NCI-H2171 treated with DMSO at 0.1 percent for 48 hours (cell line): ENCODE measurements at places on chromosomes 5 and 9.

GRCh38 chr5:173187054-173187743 is 42.9 kb downstream of the BNIP1 start:
- DNase-seq = peak; percentile 1

- DNase-seq = no peak
These were observed 146.5 kb downstream of the SYK start for GRCh38 chr9:90948156-90948555.

DNA sequence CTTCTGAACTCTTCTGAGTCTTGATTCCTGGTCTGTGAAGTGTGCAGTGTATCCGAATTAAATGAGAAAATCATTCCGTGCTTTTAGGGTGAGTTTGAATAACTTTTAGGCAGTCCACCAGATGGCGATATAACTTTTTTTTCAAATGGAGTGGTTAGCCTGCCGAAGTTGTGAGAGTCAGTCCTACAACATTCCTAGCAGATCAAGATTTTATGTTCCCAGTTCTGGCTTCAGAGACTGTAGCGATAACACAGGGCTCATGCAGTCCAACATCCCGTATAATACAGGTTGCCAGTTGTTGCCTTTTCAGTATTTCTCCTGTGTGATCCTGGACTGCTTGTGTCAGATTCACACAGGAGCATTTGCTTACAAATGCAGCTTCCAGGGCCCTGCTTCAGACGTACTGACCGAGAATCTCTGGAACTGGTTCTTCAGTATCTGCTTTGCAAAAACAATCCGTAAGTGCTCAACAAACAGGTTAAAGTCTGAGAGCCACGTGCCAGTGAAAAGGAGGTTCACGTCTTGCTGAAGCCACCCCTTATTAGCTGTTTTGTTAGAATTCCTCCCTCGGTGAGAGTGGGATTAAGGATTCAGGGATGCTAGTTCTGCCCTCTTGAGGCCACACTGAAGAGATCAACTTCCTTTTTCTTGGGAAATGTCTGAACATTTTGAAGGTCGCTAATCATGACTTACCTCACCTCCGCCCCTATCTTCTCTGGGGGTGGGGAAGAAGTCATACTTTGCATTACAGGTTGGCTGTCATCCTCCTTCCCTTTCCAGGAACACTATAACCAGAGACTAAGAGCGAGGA is 22.8 kb downstream of the SMIM3 start:
- peak; percentile 38 for DNase-seq

- peak; percentile 20 for DNase-seq
These were observed 2.8 kb downstream of the CDH10 start for GRCh38 chr5:24642022-24642421.

DNA sequence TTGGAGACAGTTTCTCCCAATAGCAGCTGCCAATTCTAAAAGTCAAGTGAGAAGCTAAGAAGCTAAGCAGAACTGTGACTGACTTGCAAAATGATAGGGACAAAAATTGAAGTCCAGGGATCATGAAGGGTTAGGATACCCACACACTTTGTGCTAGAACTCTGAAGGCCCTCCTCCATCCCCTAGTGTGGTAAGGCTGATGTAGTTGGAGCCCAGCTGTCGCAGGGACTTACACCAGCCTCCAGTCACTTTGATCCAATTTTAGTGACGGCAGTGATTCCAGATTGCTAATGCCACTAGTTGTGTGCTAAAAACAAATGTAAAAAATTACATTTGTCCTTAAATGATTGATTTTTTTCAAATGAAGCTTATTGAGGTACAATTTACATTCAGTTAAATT is 742.7 kb upstream of the ZNF608 start:
- DNase-seq = no peak

- DNase-seq = no peak
These were observed 678 bp downstream of the SLC26A2 start for GRCh38 chr5:149961186-149961685.

GRCh38 chr5:148911386-148911785 is 85.0 kb downstream of the ADRB2 start:
- DNase-seq = no peak

- no peak for DNase-seq
These were observed 24.7 kb upstream of the LMNB1 start for GRCh38 chr5:126752081-126752785.

DNA sequence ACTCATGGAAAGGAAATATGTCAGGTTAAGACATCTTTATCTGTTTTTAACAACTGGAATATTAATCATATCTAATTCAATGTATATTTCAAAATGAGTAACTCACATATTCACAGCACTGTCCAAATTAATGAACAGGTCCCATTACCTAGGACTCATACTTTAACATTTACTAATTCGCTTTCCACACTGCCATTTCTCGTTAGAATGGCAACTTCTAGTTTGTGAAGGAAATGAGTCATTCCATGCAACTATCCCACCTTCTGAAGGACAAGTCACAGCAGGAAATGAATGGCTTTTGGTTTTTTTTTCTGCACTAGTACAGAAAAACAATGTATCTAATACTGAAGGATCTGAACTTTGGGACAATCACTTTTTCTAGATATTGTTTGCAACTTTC is 24.6 kb upstream of the IFNK start:
- DNase-seq = no peak

DNA sequence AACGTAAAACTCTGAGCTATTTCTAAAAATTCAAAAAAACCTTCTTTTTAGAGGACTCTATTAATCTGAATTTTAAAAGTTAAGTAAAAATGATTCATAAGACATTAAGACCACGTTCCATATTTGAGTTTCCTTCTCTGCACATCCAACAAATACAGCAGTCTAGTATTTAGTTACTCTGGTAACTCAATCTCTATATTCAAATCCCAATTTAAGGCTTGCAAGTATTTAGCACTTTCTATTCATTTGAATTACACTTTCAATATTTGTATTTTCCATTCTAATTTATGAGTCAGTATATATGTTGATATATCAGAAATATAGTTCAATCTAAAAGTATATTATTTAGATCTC is 17.7 kb downstream of the RFX3 start:
- DNase-seq = no peak

GRCh38 chr9:81613002-81613812 is 76.1 kb downstream of the TLE1 start:
- no peak for DNase-seq

DNA sequence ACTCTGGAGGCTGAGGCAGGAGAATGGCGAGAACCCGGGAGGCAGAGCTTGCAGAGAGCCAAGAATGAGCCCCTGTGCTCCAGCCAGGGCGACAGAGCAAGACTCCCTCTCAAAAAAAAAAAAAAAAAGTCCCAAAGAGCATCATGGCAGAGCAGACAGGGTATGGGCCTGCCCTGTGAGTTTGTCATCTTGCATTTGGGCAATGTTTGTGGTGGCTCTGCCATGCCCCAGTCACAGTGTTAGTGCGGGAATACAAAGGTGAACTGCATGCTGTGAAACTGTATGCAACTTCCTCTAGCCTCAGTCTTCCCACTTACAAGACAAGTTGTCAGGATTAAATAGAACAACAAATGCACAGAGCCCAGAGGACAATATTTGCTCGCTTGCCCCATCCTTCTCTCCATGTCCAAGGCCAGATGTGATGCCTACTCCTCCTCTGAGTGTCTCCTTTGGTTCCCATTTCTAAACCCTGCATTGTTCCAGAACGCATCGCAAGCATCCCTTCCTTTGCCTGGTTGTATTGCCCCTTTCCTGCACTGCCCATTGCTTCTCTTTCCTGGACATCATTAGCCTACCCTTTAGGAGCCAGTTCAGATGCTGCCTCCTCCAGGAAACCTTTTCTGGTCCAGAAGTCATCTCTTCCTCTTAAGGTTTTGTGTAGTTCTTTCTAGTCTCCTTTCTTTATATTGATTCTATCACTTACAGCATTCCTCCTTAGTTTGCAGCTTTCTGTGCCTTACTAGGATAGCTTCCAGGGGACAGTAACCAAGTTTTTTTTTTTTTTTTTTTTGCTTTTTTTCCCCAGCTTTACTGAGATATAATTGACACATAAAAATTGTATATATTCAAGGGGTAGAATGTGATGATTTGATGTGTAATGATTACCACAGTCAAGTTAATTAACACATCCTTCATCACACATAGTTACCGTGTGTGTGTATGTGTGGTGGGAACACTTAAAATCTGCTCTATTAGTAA is 69.0 kb upstream of the TNFAIP8 start:
- no peak for DNase-seq

- no peak for DNase-seq
These were observed 48.4 kb downstream of the SECISBP2 start for GRCh38 chr9:89366711-89367110.

DNA sequence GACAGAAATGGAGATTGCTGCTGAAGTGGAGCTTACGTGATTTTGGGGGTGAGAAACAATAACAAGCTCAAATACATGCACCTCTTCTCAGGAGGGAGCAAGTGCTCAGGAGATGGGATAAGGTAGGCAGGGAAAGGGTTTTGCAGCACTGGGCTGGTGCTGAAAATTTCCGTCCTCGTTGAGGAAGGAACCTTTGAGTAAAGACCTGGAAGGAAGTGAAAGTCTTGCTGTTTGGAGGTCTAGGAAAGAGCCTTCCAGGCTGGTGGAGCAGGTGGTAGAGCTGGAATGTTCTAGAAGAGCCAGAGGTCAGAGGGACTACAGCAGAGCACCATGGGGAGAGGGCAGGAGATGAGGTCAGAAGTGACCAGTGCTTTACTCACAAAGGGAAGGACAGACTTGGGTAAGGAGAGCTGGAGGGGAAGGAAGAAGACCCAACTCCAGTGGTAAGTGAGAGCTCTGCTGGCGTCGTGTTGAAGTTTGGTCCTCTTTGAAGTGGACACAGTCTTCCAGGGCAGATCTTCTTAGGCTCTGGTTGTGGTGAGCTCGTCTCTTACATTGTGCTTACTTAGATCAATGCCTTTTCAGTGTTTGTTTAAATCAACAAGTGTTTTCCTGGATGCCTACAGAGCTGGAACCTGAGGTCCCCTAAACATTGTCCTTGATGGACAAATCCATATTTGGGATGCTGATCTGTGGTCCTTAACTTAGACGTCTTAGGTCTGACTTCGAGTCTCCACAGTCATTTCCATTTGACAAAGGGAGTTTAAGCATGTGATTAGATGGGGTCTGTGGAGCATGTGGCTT is 21.0 kb downstream of the ANKRD33B start:
- no peak for DNase-seq

DNA sequence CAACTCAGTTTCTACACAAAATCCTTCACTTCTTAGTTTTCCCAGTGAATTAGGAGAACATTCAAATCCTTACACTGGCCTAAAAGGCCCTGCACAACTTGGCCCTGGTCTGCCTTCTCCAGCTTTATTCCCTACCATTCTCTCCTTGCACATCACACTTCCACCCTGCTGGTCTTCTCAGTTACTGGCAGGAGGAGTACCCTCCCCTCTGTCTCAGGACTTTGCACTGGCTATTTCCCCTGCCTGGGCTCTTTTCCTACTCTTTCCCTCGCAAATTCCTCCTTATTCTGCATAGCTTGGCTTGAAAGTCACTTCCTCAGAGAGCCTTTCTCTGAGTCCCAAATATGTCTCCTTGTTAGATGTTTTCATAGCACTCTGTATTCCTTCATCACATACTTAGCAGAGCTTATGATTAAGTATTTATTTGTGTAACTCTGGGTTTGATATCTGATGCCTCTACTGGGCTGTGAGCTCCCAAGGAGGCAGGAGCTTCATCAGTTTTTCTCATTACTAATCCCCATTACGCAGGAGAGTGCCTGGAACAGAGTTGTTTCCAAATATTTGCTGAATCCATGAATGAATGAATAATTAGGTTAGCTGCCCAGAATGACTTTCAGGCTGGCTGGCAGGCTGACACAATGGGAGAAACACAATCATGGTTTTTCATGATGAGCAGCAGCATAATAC is 159.8 kb upstream of the KLF9 start:
- no peak for DNase-seq

- DNase-seq = no peak
These were observed 25.7 kb downstream of the DRD1 start for GRCh38 chr5:175418251-175418650.

GRCh38 chr5:138725818-138726416 is 27.3 kb upstream of the CTNNA1 start:
- DNase-seq = no peak

- no peak for DNase-seq
These were observed 6.8 kb downstream of the SNX30 start for GRCh38 chr9:112757282-112757883.
